ENCODE measurements at places on chromosomes 16 and 17.

GRCh38 chr17:78284146-78284545 lies 52.7 kb downstream of the TMEM235 start:
- H3K4me1 ChIP-seq = no peaks in the 10 kb centered on the region
- H3K27me3 ChIP-seq = no peaks in the 10 kb centered on the region
- no peak overlapping the region for H3K27ac ChIP-seq
- H3K36me3 ChIP-seq = no peaks in the 10 kb centered on the region
- H3K4me3 ChIP-seq = no peak overlapping the region

DNA sequence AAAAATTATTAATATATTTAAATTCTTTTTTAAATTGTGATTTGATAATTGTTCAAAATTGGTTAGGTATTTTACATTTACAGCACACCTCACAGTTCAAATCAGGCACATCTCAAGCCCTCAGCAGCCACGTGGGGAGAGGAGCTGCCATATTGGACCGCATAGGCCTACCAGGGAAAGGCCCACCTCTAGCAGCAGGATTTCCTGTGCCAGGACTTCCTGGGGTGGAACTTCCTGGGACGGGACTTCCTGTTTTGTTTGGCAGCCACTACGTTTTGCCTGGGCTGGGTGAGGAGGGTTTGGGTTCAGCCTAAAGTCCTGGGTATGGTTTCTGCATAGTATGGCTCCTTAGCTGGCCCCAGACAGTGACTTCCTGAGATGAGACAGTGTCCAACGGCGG lies 298.5 kb upstream of the FOXF1 start:
- no peaks in the 10 kb centered on the region for H3K4me1 ChIP-seq
- H3K27ac ChIP-seq = no peak overlapping the region
- H3K27me3 ChIP-seq = no peaks in the 10 kb centered on the region
- no peak for DNase-seq
- H3K36me3 ChIP-seq = no peaks in the 10 kb centered on the region

DNA sequence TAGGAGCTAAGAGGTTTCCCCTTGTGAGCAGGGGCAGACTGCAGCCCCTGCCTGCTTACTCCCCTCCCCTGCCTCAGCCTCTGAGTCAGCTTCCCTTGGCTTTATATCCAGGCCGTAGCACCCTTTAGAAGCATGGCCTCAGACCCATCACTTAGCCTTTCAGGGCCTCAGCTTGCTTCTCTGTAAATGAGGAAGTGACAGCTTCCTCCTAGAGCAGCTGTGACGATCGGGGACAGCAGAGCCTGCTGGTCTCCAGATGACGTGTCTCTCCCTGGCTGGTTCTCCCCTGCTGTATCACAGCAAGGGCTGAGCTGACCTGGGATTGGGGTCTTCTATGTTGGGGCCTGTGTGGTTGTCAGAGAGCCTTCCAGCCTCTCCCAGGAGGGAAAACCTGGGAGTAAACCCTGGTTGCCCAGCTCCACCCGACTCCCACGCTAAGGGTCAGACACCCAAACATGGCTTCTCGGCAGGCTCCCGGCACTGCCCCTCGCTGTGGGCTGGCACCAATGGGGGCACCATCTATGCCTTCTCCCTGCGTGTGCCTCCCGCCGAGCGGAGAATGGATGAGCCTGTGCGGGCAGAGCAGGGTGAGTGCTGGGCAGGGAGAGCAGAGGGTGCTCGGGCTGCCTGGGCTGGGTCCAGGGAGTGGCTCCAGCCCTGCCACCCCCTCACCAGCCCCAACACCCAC lies 16.3 kb upstream of the MYO15B start:
- peak; percentile 48 for DNase-seq
- H3K4me1 ChIP-seq = peaks cover 3% of the 10 kb centered on the region

- no peaks in the 10 kb centered on the region for H3K36me3 ChIP-seq
- no peaks in the 10 kb centered on the region for H3K4me1 ChIP-seq
- no peak for DNase-seq
- H3K27ac ChIP-seq = no peak overlapping the region
- H3K4me3 ChIP-seq = no peak overlapping the region
Observed at GRCh38 chr17:81651692-81652091, 4.7 kb downstream of the PDE6G start.

DNA sequence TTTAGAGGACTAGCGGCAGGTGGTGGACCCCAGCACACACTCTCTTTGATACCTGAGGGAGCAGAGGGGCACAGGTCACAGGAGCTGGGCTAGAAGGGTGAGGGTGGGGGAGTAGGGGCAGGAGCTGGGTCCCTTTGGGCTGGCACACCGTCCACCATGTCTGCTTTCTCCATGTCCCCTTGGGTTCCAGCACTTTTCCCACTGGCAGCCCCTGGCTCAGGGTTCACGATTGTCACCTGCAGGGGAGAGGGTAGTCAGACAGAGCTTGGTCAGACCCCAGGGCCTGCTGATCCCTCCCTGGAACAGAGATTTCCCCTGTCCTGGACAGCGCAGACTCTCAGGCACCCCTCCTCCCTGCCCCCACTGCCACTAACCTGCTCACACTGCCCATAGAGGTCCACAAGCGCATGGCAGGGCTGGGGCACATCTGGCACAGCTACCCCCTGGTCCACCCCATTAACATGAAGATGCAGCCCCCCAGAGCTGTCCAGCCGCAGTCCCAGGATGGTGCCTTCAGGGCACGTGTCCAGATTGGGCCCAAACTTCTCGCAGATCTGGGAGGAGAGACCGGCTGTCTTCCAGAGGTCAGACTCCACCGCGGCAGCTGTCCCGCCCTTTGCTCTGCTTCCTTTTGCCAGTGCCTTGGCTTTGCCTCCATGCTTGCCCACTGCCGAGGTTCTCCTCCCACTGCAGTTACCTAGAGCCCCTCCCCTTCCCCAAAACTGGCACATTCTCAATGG lies 3.1 kb upstream of the GPS2 start:
- no peak overlapping the region for H3K4me3 ChIP-seq
- H3K27me3 ChIP-seq = no peaks in the 10 kb centered on the region
- DNase-seq = no peak
- no peak overlapping the region for H3K27ac ChIP-seq

DNA sequence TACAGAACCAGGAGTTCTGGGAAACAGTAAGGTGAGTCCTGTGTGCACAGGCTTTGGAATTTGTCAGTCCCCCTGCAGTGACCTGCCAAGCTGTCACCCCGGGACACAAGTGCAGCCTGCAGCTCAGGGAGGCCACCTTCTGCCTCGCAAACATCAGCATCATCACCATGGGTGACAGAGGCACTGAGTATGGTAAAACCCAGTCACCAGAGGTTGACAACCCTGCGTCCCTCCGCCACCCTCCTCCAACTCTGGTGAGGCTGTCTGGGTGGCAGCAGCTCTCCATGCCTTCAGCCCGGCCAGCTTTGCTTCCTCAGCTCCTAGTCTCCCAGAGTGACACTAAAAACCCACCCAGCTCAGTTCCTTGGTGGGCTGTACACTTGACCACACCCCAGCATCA lies 221.0 kb downstream of the CPPED1 start:
- H3K27ac ChIP-seq = no peak overlapping the region
- H3K4me3 ChIP-seq = no peak overlapping the region
- H3K36me3 ChIP-seq = no peaks in the 10 kb centered on the region
- DNase-seq = no peak

DNA sequence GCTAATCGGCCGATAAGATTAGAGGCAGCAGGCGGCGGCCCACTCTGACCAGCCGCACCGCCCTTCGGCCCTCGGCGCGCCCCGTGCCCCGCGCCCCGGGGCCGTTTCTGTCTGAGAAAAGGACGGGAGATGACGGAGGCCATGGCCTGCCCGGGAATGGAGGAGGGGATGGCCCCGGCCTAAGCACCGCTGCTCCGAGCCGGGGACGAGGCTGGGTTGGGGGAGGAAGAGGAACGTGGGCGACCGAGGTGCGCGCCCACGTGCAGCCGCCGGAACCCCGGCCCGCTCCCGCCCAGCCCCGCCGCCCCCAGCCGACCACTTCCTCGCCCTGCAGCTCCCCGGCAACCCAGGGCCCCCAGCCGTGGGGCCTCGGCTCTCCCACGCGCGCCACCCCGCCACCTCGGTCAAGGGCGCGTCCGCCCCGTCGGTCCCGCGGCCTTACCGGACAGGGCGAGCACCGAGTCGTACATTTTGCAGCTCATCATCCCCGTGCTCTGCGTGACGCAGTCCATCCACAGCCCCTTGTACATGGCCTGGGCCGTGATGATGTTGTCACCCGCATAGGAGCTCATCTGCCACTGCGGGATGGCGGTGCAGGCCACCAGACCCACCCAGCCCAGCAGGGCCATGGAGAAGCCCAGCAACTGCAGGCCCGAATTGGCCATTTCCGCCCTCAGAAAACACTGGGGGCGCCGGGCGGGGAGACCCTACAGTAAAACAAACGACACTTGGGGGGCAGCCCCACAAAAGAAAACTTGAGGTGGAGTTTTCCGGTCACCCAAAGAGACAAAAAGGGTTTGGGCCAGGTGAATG lies 693 bp downstream of the CLDN7 start:
- H3K4me1 ChIP-seq = peaks cover 24% of the 10 kb centered on the region
- peaks cover 47% of the 10 kb centered on the region for H3K27me3 ChIP-seq
- peak overlapping the region; percentile 45 for H3K4me3 ChIP-seq
- peak overlapping the region; percentile 19 for H3K27ac ChIP-seq

DNA sequence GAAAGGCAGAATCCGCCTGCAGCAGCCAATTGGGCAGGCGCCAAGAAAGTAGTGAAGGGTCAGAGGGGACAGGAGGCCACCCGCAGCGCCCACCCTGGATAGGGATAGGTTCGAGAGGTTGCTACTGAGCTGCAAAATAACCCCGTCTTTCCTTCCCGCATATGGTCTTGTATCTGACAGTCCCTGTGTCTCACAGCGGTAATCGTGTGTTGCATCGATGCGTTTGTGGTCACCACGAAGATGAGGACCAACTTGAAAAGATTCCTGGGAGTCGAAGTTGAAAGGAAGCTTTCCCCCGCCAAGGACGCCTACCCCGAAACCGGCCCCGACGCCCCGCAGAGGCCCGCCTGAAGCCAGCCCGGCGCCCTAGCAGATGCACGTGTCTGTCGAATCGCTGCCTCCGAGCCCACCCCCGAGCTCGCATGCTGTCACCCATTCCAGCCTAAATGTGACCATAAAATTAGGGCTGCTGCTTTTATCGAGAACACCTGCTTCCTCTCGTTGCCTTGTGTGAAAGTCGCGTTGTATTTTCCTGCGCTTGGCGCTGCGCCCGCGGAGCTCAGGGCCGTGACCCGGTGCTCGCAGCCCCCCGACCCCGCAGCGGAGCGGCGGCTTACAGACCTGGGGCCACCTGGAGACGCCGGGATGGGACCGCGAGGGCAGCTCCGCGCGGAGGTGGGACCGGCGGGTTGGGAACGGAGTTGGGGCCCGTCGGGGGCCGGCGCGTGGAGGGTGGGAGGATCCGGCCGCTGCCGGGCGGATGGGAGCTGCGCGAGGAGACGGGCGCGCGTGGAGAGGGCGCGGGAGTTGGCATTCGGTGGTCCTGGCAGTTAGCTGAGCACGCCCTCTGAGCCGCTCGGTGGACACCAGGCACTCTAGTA lies at the start of gene CMTM2:
Gene CMTM2 (plus strand): TSS at position 813 of the 881 bp plus-strand sequence. CDS start 145 bp downstream, outside the sequence.
- peak within 1 kb of the TSS; percentile 49 for H3K4me3 ChIP-seq
- H3K36me3 ChIP-seq = no peaks in the 10 kb centered on the region
- no peak for DNase-seq

DNA sequence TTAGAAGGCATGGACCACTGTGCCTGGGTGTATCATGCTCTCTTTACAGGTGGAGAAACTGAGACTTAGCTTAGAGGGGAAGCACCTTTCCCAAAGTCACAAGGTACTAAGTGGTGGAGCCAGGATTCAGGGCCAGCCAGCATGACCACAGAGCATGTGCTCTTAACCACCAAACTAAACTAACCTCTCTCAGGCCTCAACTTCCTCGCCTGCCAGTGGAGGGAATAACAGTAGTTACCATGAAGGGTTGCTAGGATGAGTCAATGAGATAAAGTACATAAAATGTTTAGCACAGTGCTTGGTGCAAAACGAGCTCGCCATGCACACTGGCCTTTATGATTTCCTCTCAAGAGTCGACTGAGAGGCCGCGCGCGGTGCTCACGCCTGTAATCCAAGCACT lies 6.4 kb upstream of the MYO1C start:
- no peaks in the 10 kb centered on the region for H3K27me3 ChIP-seq
- peaks cover 43% of the 10 kb centered on the region for H3K4me1 ChIP-seq
- no peak for DNase-seq
- H3K27ac ChIP-seq = no peak overlapping the region
- no peak overlapping the region for H3K4me3 ChIP-seq

DNA sequence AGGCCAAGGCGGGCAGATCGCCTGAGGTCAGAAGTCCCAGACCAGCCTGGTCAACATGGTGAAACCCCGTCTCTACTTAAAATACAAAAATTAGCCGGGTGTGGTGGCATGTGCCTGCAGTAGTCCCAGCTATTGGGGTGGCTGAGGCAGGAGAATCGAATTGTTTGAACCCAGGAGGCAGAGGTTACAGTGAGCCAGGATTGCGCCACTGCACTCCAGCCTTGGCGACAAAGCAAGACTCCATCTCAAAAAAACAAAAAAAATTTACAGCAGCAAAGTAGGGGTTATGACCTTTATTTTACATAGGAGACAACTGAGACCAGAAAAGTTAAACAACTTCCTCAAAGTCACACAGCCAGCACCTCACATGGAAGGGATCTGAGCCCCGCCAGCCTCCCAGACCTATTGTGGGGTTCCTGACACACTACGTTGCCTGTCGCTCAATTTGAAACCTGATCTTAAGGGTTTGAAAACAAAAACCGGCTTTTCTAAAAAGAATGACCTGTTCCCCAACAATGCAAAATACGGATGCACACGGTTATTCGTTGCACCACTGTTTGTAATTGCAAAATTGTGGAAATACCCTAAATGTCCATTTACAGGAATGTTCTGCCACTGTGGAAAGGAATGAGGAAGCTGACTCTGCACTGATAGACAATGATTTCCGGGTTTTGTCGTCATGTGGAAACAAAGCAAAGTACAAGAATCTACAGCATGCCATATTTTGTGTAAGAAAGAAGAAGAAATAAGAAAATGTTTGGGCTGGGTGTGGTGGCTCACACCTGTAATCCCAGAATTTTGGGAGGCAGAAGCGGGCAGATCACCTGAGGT lies 77.2 kb downstream of the CNGB1 start:
- H3K4me1 ChIP-seq = no peaks in the 10 kb centered on the region
- no peaks in the 10 kb centered on the region for H3K36me3 ChIP-seq
- no peak overlapping the region for H3K4me3 ChIP-seq
- DNase-seq = no peak

DNA sequence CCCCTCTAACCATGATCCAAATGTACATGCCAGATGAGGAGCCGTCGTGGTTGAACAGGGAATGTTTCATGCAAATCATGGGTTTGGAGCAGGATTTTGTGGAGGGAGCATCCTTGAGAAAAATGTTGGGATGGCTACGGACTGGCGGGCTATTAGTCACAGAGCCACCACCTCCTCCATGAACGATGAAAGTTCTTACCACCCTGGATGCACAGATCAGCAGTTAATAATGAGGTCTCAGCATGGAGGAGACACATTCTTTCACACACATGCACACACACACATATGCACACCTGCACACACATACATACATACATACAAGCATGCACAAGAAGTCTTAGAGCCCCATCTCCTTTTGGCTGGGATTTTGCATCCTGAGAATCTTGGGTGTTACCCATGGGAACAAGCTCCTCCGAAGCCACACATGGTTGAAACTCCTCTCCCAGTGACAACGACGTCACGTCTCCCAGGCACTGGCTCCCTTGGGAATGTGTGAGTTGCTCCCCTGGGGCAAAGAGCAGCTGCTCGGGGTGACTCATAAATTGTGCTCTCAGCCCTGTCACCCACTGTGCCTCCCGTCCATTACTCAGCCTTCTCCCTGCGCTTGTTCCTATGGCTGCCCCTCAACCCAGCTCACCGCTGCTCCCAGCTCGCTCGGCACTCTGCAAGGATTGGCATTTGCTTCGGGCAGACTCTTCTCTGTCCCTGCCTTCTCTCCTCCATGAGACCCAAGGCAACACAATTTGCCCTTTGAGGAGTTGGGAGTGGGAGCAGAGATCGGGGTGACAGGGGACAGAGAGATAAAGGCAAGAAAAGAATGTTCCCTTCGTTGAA lies 344.6 kb downstream of the SOX9 start:
- H3K4me3 ChIP-seq = no peak overlapping the region
- peaks cover 7% of the 10 kb centered on the region for H3K27me3 ChIP-seq
- no peaks in the 10 kb centered on the region for H3K36me3 ChIP-seq
- no peak for DNase-seq
